Subcutaneous adipose tissue (tissue), 4 donors: ENCODE measurements at places on chromosomes 2 and 18. TPM values are rescaled to one million over a fixed set of nuclear protein-coding genes. Genes with fewer than 3 reads are reported as not detected.

Gene C2orf92
- 8.8 TPM for total RNA-seq

Gene RNF125
- total RNA-seq, result 22.8 TPM

Gene PROKR1
- under 0.01 TPM for total RNA-seq

Gene C1D
- total RNA-seq, result 45.6 TPM

Gene OXER1
- 2.0 TPM for total RNA-seq

Gene DHRS9
- 18.4 TPM for total RNA-seq

Gene DSG2
- 25.6 TPM for total RNA-seq

Gene FRZB
- total RNA-seq, result 0.57 TPM

Gene TXNDC2
- 0.33 TPM for total RNA-seq

Gene CCDC88A
- total RNA-seq, result 72.4 TPM

Gene ITPRIPL1
- 3.7 TPM for total RNA-seq

Gene PSD4
- 2.8 TPM for total RNA-seq

Gene PMAIP1
- total RNA-seq, result not detected
